ENCODE measurements at places on chromosomes 3 and 15.
A peak's percentile ranks its signal among the peaks of the same experiment; 100 is the strongest.

DNA sequence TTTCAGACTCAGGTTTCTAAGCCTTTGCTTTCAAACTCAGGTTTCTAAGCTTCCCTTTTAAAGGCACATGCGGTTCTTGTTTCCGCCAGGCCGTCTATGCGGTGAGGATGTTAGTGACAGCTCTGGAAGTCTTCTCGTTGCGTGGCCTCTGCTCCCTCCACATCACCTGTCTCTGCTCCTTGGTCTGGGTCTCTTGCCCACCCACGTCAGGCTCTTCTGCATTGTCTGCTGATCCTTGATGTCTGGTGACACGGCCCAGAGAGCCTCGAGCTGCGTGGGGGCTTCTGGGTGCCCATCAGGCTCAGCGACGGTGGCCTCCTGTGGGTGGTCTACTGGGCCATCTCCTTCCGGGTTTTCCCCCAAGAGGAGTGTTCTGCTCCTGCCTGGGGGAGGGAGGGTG, 30.5 kb downstream of the KLF13 start:
- no peak for DNase-seq

GRCh38 chr3:71511037-71511436, 72.5 kb downstream of the FOXP1 start:
- no peak for DNase-seq

GRCh38 chr3:152319831-152320617, 51.3 kb downstream of the MBNL1 start:
- no peak for DNase-seq

DNA sequence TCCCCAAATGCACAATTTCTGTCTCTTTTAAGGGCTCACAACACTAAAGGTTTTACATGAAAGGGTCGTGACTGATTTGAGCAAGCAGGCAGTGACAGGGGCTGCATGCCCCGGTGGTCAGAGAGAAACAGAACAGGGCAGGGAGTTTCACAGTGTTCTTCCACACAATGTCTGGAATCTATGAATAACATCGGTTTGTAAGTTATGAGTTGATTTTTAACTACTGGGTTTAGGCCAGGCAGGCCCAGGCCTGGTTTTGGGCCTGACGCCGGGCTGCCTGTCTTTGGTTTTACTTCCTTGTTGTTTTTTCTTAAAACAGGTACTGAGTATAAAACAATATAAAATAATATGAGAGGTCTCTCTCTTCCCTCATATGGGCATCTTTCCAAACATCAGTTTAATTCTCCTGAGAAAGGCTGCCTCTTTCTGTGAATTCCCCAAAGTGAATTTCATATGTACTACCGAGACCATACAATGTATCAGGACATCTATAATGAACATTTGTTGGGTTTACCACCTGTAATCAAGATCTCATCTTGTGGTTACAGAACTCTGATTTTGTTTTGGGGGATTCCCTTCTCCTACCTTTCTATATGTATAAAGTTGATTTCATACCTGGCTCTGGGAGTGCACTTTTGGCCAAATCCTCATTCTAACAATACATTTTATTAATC, 74.4 kb downstream of the CD200 start:
- DNase-seq = no peak

DNA sequence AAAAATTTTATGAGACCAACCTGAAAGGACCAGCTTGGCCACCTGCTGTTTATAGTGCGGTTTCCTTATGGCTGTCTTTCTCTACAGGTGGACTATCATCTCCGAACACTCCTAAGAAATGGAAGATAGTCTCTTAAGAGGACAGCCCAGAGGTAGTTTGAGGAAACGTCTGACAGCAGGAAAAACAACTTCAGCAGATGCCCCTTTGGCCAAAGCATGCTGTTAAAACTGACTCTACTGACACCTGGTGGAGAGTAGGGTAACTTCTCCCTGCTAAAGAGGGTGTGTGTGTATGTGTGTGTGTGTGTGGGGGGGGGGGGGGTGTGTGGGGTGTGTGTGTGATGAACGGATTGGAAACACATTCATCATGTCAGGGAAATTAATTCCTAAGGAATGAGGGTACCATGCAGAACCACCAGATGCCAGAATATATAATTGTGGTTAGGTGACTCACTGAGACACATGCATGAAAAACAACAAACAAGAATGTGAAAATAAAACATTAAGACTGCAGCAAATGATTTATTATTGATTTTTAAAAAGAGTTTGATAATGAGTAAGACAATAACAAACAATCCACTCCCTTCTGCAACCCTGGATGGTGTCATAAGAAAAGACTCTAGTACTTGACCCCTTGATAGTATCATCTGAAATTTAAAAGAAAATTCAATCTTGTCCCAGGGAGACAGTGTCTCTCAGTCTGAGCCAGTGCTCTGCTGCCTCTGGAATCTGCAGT, 256.5 kb downstream of the THRB start:
- peak; percentile 20 for DNase-seq

DNA sequence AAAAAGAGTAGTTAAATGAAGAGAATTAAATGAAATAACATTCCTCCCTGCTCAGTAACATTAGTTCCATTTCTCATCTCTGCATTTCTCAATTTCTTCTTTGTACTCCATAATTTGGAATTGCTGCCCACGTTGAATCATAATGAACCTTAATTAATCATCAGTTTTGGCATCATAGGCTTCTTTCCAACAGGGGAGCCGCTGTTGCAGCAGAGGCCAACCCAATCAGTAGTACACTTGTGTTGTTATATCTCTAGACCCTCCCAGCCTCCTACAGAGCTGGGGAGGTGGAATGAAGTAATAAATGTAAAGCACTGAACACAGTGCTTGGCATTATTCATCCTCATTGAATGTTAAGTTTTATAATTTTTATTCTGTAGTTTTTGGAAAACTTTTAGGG, 240.7 kb downstream of the CHST2 start:
- no peak for DNase-seq

DNA sequence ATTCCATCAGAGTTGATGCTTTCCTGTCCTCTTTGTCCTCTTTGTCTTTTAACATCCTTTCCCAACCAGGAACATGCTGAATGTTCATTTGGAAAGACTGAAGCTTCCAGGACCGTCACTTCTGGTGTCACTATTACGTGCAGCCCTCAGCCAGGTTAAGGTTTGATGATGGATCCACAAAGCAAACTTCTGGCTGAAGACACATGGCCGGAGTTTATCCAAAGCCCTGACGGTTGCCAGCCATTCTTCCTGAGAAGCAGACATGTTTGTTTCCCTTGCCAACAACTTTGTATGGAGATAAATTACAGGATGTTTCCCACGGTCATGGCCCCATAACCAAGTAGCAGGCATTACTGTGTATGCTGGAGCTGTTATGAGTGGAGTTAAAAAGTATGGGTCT, 236.9 kb downstream of the THSD4 start:
- no peak for DNase-seq

DNA sequence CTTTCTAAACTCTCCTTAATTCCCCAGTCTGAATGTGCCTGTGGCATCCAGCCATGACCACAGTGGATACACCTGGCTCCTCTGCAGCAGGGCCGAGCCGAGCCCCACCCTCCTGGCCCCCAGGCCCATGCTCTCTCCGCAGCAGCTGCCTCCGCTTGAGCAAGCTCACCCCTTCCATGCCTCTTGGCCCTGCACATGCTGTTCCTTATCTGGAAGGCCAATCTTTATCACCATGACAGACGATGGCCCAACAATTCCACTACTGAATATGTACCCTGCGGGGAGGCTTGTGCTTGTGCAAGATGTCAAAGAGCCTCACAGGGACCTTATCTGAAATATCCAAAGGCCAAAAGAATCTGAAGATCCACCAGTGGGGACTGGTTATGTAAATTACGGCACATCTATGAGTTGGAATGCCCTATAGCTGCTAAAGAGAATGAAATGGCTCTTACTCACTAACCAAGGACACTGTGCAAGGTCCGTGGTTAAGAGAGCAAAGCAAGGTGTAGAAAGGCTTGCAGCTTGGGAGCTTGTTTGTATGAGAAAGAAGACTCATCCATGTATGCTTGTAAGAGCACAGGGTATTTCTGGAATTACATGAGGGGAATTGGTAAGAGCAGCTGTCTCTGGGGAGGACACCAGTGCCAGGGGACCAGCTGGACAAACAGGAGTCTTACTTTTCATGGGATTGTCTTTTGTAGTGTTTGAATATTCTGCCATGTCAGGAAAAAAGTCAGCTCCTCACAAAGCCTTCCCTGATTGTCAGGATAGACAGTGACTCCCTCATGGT, 55.2 kb downstream of the WNT7A start:
- DNase-seq = no peak

- no peak for DNase-seq
Observed at GRCh38 chr3:55906896-55907295, 419.8 kb upstream of the WNT5A start.

GRCh38 chr3:157913741-157914150, 192.5 kb downstream of the SHOX2 start:
- peak; percentile 8 for DNase-seq

DNA sequence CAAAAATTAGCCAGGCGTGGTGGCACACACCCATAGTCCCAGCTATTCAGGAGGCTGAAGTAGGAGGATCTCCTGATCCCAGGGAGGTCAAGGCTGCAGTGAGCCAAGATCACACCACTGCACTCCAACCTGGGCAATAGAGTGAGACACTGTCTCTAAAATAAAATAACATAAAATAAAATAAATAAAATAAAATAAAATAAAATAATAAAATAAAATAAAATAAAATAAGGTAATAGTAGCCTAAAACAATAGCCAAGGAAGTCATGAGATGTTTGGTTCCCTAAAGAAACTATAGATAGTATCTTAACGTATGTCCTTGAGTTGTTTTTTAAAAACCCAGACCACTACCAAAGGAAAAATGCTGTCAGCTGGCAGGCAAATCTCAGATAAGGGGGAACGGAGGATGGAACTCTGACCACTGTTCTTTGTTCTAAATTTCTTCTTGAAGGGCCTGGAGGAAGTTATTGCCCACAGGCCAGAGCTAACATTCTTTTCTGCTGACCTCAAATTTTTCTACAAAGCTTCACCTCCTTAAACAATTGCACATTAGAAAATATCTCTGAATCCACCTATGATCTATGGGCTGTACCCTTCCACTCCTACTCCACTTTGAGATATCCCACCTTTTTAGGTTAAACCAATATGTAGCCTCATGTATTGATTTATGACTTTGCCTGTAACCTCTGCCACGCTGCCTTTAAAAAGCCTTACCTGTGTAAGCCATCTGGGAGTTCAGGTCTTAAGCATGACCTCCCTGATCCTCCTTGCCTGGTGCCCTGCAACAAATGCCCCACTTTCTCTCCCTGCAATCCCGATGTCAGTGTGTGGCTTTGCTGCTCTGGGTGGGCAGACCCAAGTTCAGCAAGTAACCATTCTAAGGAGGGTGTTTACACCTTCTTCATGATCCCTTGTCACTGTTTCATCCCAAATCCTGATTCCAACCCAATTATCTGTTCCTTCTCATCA, 126.2 kb upstream of the BHLHE40 start:
- no peak for DNase-seq

DNA sequence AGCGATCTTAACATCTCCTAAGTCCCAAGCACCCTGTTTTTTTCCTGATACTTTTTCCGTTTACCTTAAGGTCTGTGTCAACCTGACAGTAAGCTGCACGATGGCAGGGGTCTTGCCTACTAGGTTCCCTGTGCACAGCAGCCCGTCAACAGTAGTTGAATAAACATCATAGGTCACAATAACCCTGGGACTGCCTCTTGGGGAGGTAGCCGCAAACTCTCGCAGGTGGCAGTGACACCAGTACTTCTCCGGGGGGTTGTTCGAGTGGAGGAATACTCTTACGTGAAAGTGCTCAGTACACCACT, 365 bp upstream of the PDCD6IP start:
- DNase-seq = no peak

- DNase-seq = peak; percentile 8
Observed at GRCh38 chr3:69948246-69948862, 51.2 kb upstream of the SAMMSON start.

DNA sequence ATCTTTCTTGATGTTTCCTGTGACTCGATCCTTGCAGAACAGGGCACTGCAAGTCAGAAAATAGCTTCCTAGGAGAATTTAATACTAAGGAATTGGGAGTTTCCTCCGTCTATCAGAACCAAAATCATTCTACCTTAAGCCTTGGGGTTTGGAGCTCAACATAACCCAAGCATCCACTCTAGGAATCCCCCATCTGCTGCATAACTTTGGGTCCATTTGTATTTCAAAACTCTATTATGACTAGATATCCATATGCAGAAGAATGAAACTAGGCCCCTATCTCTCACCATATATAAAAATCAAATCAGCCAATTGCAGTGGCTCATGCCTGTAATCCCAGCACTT, 61.7 kb upstream of the AKAP13 start:
- DNase-seq = no peak

- DNase-seq = no peak
Observed at GRCh38 chr15:25368850-25369249, 70.0 kb downstream of the UBE3A start.

DNA sequence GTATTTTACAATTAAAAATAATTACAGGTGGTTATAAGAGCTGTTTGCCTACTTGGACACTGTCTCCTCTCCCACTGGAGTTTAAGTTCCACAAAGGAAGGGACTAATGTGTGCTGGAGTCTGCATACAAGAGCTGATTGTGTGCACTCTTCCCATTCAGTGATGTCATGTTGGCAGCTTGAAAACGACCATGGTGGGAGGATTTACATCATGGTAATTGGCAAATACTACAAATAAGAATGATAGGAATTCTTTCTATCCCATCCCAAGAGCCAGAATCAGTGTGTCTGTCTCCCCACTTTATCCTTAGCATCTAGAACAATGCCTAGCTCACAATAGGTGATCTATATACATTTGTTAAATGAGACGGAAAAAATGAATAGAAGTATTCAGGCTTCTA, 14.1 kb downstream of the ITGA11 start:
- no peak for DNase-seq

DNA sequence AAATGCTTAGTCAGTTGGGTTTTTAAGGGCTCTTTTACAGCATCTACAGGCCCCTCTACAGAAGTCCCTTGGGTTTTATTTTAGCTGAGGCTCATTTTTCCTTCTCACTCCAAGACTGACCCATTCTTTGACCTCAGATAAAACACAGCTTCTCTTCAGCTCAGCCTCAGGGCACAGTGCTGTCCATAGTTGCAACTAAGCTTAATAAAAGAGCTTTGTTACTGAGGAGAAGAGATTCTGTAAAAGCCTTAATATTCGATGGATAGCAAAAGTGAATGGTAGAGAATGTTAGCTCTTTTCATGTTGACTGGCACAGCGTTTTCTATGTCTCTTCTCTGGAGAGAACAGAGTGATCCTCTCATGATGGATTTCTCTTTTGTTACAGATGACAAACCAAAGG, 277.9 kb downstream of the BBX start:
- DNase-seq = no peak

DNA sequence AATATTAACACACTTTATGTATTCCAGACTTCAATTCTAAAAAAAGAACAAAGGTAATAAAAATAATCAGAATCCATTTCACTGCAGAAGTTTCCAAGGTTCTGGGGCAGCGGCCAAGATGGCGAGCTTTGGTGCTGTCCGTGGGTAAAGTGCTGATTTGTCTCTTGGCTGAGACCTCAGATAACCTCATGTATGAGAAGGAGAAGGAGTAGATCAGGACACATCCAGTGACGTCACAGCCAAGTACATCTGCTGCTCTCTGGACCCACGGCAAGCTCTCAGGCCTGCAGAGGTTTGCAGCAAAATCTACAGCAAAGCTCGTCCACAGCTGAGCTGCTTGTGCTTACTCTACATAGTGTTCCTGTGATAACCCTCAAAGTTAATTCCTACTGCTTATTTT, 165.7 kb downstream of the MAGI1 start:
- no peak for DNase-seq

- no peak for DNase-seq
Observed at GRCh38 chr15:101167753-101168462, 83.9 kb downstream of the CHSY1 start.

GRCh38 chr3:143298886-143299535, 179.4 kb downstream of the CHST2 start:
- DNase-seq = no peak

GRCh38 chr3:71784914-71785531, at the start of gene PROK2:
TSS of gene PROK2 (minus strand) at chr3:71785148. CDS start at chr3:71785052, 96 bp downstream.
- DNase-seq = peak; percentile 1
